H54 (cell line): ENCODE measurements at places on chromosomes 7 and 10.

DNA sequence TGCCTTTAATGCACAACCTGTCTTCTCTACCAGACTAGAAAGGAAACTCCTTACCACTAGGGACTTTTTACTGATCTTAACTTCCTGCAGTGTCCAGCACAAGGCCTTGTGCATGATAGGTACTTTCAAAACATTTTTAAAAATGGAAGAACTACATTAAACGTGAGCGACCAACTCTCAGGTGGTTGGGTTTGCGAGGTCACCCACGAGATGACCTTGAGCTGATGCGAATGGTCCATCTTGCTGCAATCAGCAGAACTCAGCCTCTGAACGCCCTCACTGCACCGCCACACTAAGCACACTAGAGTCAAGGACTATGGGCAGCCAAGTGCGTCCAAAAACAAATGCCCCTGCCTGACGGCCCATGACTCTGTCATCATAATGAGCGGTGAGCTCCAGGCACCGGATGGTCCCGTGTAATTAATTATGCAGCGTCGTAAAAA is 34.9 kb upstream of the PTF1A start:
- DNase-seq: no peak

- no peak for DNase-seq
These were observed 21.1 kb upstream of the SAR1A start for GRCh38 chr10:70191161-70191971.

DNA sequence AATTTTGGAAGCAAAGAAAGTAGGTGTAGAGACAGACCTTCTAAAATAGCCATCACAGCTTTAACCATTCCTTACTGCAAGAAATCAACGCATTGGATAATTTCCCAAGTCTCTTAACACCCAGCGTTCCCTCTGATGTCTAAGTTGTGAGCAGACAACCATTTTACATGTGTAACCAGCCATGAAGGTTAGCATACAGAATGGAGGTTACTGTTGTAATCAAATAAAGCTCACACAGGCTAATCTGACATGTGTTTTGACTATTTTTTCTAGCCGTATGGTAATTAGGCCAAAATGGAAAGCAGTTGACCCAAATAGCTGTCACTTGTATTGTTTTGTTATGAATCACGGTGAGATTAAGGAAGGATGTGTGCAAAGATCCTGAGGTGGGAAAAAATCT is 336.4 kb downstream of the RNLS start:
- no peak for DNase-seq

DNA sequence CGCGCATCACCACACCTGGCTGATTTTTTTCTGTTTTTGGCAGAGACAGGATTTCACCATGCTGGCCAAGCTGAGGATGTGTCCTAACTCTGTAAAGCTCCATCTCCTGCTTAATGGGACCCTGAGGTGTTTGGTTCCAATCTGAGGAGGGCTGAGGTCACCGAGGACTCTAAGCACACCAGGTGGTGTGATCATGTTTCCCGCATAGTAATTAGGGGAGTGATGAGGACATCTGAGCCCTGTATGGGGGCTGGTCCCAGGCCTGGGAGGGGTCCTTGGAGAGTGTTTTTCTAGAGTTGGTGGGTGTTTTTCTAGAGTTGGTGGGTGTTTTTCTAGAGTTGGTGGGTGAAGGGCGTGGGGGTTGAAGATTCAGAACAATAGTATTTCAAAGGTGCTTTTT is 3.0 kb upstream of the ABHD11 start:
- no peak for DNase-seq

DNA sequence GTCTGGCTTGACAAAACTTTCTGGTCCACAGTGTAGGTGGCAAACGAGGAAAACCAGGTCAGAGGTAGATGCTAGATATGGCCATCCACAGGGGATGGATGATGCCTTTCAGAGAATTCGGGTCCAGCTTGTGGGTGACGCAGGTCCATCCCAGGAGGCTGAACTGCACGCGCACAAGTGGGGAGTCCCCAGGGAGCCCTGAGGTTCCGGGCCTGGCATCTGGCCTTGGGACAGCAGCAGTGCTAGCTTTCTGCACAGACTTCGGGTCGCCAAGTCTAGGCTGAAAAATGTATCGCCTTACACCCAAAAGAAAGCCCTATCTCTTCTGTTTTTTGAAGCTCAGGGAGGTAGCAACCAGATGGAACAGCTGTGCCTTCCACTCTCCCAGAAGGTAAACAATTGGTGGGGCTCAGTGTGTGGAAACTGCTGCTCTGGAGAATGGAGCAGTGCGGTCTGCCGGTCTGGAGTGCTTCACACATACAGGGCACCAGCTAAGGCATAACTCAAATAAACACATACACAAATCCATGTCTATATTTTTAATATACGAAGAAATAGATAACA is 119.3 kb upstream of the ACBD5 start:
- no peak for DNase-seq

GRCh38 chr10:35555962-35556930 is 48.9 kb upstream of the GJD4 start:
- DNase-seq: peak; percentile 39

DNA sequence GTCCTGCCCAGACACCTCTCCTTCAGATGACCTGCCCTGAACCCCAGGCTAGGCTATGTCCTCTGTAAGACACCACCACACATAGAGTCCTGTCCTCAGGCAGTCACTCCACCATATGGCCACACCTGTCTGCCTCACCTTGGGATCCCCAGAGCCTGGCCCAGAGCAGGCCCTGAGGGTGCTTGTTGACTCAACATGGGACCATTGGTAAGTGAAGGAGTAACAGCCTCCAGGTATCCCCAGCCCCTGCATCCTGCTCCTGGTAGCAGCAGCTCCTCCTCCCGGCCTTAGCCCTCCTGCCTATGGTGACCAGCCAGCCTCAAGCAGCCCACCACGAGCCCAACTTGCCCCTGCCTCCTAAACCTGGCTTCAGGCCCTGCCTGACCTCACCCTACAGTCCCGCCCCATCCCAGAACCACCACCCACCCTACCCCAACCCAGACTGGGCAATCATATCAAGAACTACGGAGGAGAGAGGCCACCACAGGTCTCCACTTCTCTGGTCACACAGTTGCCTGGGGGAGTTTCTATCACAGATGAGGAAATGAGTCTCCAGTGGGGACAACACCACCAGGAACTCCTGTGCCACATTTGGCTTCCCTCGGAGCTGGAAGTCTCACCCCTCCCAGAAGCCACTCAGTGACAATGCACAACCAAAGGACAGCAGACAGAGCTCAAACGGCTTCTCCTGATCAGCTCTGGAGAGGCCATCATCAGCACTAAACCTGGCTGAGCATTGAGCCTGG is 136.6 kb downstream of the GRID1 start:
- no peak for DNase-seq

- no peak for DNase-seq
These were observed 181.1 kb upstream of the IMMP2L start for GRCh38 chr7:111743244-111743847.

DNA sequence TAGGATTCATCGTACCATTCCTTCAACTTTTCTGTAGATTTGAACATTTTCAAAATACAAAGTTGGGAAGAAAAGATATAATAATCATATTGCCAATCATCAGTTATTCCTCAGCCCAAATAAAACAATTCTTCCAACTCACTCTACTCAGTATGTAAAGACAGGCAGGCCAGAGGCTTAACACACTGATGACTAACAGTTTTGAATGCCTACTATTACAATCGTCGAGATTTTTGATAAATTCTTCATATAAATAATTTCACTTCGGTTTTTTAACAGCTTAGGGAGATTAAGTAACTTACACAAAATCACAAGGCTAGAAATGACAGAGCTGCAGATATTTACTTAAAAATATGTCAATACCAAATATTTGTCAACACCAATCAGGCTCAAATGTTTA is 17.6 kb downstream of the CYTH3 start:
- DNase-seq: no peak

GRCh38 chr10:111475720-111476119 is 398.9 kb downstream of the ADRA2A start:
- no peak for DNase-seq

DNA sequence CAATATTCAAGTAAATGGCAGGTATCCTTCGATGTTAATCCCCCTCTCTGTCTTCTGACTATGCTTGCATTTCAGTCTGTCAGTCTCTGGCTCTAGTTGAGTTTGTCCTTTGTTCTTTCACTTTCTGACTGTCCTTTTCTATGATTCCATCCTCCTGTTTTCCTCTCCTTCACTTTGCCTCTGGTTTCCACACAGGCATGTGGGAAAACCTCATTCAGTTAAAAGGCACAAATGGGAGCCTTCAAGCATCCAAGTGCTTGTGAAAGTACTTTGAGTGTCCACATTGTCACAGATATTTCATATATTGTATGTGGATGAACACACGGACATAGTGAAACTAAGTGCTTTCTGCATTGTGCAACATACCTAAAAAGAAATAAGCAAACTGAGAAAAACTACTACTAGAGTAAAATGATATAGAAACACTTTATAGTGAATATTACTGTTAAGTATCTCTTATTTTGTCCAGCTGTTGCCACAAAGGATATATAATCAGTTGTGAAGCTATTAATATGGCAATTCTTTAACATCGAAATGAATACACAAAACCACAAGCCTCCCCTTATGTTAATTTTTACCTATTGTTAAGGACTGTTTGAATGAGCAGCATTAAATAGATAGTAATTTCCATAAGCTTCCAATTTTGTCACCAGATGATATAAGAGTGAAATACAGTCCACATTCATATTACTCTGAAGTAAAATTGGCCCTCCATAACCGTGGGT is 71.7 kb downstream of the NRBF2 start:
- DNase-seq: no peak

DNA sequence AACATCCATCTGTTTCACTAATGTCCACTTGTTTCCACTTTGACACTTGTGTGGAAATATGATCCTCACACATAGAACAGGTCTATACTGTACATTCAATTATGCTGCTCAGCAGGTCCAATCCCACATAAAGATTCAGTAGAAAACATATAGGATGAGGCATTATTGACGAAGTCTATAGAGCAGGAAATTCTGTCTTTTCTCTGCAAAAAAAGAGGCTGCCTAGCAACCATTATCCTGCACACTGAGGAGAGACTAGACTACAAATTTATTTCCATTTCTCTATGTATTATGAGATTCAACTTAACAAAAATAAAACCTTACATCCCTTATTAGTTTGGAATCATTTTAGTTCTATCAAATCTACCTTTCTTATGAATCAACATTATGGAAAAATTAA is 204.6 kb upstream of the POM121L12 start:
- no peak for DNase-seq

- DNase-seq: no peak
These were observed 187.5 kb downstream of the GPAM start for GRCh38 chr10:111996103-111996502.

DNA sequence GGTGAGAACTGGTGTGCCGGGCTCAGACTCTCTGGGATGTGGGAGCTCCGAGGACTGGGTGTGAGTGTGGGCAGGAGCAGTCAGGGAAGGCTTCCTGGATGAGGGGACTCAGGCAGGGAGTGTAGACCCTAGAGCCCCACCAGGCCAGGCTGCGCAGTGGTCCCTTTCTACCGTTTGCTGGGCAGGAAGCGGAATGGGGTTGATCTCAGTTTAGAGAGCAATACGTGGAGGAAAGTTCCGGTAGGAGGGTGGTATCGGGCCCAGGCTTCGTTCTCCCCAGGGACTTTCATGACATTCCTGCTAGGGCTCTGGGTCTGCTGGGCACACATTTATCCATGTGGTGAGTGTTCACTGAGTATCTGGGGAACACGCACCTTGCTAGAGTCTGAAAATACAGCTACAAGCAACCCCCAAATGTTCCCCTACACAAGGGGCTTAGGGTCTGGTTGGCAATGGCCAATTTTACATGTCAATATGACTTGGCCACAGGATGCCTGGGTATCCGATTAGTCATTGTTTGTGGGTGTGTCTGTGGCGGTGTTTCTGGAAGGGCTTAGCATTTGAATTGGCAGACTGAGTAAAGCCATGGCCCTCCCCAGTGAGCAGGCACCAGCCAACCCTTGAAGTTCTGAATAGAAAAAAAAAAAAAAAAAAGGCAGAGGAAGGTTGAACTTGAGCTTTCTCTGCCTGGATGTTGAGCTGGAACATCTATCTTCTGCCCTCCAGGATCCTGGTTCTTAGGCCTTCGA is 20.8 kb downstream of the GHRHR start:
- DNase-seq: peak; percentile 86

DNA sequence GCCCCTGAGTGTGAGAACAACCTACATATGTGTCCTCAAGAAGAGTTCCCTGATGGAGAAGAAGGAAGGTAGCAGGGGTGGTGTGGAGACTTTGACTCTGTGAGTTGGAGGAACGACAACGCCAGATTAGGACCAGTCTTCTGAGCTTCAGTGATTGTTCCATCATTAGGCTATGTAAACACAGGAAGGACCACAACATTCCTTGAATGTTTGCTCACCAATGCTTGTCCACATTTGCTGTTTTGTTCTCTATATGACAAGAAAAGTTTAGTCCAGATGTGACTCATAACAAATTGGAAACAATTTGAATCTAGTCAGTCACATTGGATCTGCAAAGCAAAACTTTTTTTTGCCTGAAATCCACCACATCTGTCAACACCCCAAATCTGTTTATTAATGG is 62.7 kb downstream of the ENTPD1 start:
- no peak for DNase-seq

GRCh38 chr7:156515911-156516790 is 124.4 kb upstream of the RNF32 start:
- DNase-seq: no peak

DNA sequence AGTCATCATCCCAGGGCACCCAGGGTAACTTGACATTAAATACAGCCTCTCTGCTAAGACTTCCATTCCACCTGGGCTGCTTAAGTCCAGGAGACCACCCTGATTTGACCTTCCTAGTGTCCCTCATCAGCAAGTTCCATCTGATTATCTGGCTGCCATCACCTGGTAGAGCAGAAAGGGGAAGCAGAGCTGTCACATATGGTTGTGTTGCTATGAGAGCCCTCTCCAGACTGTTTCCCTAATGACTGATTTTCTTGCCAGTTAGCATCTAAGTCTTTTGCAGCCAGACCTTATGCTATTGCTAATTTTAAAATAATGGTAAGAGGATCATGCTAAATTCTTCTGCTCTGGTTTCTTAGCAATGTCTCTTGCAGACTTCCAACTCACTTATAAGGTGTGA is 38.7 kb downstream of the KCNH2 start:
- DNase-seq: no peak

DNA sequence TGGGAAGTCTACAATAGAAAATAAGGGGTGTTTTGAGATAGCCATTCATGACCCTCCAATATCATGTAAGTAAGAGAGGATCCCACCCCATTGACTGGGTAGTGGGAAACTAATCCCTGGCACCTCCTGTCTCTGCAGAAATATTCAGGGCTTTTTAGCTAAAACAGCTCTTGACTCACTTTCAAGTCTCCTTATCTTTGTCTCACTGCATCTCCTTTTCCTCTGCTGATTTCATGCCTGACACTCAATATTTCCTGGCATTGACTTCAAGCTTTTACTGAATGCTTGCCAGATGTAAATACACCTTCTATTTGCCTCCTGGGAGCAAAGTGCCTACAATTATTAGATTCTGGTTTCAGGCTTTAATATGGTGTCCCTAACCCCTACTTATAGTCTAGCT is 57.1 kb downstream of the CHRM2 start:
- no peak for DNase-seq

DNA sequence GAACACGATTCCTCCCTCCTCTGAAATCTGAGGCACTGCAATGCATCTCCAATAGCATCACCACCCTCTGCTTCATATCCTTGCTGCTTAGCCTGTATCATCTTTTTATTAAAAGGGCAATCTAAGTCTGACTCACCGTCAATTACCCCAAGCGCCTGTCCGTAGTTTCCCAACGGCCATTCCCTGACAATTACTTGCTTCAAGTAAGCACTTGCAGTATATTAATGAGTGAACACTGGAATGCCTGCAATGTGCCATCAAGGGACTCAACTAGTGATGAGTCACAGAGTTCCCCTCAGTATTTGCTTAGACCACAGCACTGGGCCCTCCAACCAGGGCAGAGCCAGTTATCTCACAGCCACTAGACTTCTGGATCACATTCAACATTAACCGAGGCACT is 19.5 kb upstream of the PPP1R3C start:
- DNase-seq: no peak
